ENCODE measurements at places on chromosomes 1 and 21.

GRCh38 chr1:84425150-84425896 lies 27.0 kb downstream of the DNASE2B start:
- no peak for DNase-seq

- no peak for DNase-seq
These were observed 9.4 kb upstream of the UHMK1 start for GRCh38 chr1:162488219-162488618.

DNA sequence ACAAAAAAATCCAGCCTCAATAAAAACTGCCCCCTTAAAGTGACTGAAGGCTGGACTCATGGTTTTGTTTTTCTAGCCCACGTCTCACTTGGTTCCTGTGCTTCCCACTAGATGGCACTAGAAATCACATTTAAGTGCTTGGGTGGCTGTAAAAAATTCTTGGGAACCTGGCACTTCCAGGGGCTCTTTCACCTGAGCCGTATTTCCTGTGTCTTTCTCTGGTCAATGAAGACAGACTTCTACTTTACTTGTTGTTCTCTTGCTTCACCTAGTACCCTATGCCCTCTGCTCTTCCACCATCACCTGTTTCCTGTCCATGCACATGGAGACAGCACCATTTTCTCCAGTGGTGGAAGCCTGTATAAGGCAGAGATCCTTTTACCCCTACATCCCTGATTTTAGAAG lies 20.0 kb downstream of the METTL13 start:
- DNase-seq, result no peak

DNA sequence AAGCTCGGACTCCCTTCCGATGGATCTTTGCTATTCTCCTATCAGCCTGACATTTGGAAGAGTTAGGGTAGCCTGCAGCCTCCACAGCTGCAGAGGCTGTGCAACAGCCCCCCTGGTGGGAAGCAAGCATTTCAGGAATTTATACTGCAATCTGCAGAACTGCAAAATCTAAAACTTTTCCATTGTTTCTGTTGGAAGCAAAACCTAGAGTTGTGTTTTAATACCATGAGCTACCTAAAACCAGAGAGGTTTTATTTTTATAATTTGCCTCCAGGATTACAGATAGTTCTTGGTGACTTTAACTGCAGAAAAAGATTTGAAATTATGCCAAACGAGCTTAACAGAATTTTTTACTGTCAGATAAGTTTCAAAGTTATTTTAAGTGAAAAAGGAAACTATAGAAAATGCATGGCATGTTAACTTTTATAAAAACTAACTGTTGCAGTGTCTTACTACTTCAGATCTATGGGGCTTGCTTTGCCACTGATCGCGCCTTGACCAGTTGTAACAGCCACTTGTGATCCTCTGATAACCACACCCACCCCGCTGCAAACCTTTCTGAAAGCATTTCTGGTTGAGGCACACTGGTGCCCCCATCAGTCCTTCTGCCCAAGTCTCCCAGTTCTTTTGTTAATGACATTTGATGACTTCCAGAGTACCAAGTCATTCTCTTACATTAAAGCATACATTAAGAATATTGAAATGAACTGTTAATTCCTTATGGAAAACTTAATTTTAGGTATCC lies 64.8 kb downstream of the PRDM2 start:
- DNase-seq, result no peak

GRCh38 chr1:104921525-104921924 lies 1171.8 kb downstream of the AMY1C start:
- DNase-seq, result peak; percentile 30

- DNase-seq, result no peak
These were observed 45.7 kb downstream of the SH3GLB1 start for GRCh38 chr1:86750076-86750475.

- no peak for DNase-seq
These were observed 45.9 kb downstream of the KIRREL1 start for GRCh38 chr1:158039380-158039779.

DNA sequence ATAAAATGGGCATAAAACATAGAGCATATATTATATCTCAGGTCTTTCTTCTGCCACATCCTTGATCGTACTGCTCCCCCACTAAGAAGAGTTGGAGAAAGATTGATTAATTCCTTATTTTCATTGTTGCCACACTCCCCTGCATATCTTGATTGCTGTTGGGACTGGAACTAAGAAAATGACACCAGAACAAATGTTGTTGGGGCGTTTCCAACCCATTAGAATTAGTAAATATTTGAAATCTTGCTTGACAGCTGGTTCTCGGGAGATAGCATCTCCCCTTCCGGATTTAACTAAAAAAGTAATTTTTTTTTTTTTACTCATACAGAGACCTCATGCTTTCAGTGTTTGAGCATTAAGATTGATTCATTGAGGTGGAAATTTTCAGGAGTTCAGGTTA lies 493.0 kb upstream of the PLXNA2 start:
- no peak for DNase-seq

DNA sequence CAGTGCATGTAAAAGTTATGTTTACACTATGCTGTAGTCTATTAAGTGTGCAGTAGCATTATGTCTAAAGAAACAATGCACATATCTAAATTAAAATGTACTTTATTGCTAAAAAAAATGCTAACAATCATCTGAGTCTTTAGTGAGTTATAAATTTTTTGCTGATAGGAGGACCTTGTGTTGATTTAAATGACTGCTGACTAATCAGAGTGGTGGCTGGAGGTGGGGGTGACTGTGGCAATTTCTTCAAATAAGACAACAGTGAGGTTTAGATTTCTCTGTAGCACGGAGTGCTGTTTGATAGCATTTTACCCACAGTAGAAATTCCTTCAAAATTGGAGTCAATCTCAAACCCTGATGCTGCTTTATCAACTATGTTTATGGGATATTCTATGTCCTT lies 37.0 kb downstream of the HS2ST1 start:
- no peak for DNase-seq

DNA sequence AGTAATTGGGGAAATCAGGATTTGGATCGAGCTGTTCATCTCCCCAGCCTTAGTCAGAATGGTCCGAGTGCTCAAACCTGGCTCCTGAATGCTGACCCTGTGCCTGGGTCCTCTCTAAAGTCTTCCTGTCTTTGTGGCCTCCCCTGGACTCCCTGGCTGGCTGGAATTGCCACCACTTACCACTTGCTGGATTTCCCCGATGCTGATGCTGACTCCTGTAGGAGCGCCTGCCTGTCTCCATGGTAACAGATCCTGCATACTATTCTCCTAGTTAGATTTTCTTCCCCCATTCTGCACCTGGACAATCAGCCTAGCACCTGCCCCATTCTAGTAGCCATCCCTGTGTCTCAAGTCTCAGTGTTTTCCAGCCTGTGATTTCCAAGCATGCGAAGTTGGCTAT lies 382.2 kb upstream of the ESRRG start:
- no peak for DNase-seq

GRCh38 chr1:87167157-87167789 lies 161.4 kb upstream of the LMO4 start:
- DNase-seq, result no peak

DNA sequence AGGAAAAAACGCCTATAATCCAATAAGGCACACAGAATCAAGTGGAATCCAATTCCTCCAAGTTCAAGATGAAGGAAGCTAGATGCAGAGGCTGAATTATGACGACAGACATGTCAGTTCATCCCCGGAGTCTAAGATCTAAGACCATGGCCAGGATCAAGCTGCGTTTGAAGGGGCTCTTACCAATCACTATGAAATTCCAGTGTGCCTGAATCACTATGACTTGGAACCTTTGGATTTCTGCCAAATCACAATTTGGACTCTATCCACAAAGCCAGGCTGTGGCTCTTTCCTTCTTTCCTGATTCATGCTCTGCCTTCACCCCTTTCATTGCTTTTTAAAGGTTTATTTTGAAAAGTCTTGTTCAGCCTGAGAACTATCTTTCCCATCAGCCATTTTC lies 17.1 kb downstream of the OLIG2 start:
- DNase-seq, result peak; percentile 48

GRCh38 chr1:214102907-214103306 lies 115.1 kb downstream of the PROX1 start:
- peak; percentile 91 for DNase-seq

- no peak for DNase-seq
These were observed 24.7 kb upstream of the LRRC47 start for GRCh38 chr1:3821004-3821403.

DNA sequence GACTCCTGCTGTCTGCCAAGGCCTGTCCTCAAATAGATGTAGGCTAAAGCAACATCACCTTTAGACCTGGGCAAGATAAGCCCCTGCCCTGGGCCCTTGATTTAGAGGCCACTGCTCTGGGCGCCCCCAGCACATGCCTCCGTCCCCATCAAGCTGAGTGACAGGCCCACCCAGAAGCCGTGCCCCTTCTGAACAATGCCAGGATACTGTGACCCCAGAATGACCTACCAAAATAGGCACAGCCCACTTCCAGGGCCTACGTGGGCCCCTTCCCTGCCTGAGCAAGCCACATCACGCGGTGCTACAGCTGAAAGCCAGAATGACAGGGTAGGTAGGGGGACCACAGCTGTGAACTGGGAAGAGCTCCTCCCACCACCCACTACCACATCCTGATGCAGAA lies 24.7 kb upstream of the BECN2 start:
- DNase-seq, result no peak

GRCh38 chr21:46532080-46532479 lies 72.8 kb downstream of the S100B start:
- DNase-seq, result no peak

DNA sequence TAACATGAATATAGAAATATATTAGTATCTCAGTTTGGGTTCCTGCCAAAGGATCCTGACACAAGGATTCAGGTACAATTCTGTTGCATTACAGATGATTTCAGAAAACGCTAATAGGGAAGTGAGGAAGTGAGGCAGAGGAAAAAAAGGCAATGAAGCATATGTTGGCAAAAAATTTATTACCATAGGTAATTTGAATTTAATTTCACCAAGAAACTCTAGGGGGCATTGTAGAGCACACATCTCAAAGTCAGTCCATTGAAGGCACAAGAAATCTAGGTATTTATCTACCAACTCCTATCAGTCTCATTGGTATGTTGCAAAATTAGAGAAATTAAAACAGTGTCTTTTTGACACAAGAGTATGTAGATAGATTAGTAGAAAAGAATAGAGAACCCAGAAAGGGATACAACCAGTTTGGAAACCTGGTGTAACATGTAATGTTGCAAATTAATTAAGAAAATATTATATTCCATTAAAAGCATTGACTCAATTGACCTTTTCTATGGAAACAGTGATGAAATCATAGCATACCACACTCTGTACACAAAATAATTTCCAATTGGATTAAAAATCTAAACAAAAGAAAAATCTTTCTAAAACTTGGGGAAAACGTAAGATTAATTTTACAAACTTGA lies 104.9 kb upstream of the SNX7 start:
- peak; percentile 49 for DNase-seq

GRCh38 chr1:156821801-156822200 lies 5.2 kb upstream of the SH2D2A start:
- DNase-seq, result no peak

DNA sequence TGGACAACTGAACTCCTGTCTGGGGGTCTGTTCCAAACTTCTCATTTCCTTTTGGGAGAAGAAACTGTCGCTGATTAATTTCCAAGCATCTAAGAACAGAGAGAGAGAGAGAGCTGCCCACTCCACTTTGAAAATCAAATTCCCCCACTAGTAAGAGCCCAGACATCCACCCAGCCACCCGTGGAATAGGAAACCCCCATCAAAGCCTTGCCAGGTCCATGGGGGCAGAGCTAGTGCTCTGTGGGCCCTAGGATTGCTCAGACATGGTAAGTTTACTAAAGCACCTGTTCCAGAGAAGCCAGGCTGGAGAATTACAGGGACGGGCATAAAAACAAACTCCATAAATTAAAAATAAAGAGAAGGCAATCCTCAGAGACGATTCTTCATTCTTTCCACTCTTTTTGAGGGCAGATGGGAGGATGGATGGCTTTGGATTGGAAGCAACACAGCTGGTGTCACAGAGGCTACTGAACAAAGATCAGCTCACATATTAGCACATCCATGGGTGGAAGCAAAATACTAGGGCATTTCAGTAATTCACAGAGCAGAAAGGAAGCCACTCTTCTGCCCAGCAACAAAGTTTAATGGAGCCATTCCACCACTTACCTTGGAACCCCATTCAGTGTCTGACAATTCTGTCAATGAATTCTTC lies 103.9 kb downstream of the COLGALT2 start:
- DNase-seq, result no peak

- peak; percentile 67 for DNase-seq
These were observed 15.3 kb downstream of the TOMM20 start for GRCh38 chr1:235113183-235113917.

- no peak for DNase-seq
These were observed 13.5 kb downstream of the PLCH2 start for GRCh38 chr1:2489615-2490014.

DNA sequence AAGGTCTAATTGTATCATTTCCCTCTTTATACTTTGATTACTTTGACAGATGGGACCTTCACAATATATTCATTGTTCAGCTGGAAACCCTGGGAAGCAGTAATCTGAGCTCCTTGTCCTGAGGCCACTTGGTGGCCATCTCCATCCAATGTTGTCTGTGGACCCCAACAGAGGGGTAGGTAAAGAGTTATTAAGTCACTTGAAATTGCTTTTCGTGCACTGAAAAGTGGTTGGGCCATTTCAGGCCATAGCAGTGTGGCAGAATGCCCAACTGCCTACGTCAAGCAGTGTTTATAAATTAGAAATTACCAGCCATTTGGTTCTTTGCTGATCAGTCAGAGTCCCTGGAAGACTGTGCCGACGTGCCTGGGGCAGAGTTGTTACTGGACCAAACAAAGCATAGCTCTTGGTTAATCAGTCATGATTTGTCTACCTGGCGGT lies 308.3 kb upstream of the USP25 start:
- peak; percentile 67 for DNase-seq

DNA sequence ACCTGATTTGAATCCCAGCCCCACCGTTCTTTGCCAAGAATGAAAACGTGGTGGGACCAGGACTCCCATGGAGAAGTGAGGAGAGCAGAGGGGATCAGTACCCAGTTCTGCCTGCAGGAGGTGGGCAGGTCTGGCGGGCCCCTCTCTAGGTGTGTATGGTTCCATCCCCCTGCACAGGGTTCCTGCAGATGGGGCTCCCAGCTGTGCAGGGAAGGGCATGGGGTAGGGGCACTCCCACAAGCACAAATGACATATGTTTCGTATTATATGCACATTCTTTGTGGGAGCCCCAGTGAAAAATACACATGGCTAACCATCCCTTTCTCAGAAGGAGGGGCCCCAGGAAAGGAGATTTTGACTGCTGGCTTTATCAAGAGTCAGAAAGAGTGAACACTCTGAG lies 144.6 kb downstream of the PLPP3 start:
- no peak for DNase-seq

GRCh38 chr1:208731981-208732821 lies 488.0 kb upstream of the PLXNA2 start:
- DNase-seq, result no peak

- DNase-seq, result no peak
These were observed 51.8 kb upstream of the FAM89A start for GRCh38 chr1:231091831-231092301.

- no peak for DNase-seq
These were observed 66.3 kb upstream of the KIF1B start for GRCh38 chr1:10143961-10144485.

- no peak for DNase-seq
These were observed 2.6 kb upstream of the RORC start for GRCh38 chr1:151834239-151834638.

GRCh38 chr1:205495237-205495823 lies 9.1 kb upstream of the CDK18 start:
- DNase-seq, result no peak

- DNase-seq, result peak; percentile 92
These were observed 100.6 kb upstream of the RUNX1 start for GRCh38 chr21:35149698-35150097.

Data from foreskin keratinocyte (primary cell).